Activated T-helper 1 cell treated with anti-CD3 and anti-CD28 coated beads, Interleukin-12 subunit alpha, Interleukin-12 subunit beta, Interleukin-2, Interleukin-4 antibody, amounts not matched to agents 30 ng/mL and 10 ng/mL and 1 ng/mL, durations not matched to agents 14 hours and 24 hours and 36 hours (primary cell): ENCODE measurements at places on chromosomes 6 and 20.
A peak's percentile ranks its signal among the peaks of the same experiment; 100 is the strongest.

- DNase-seq: no peak
Observed at GRCh38 chr6:133894795-133895358, 6.0 kb downstream of the TCF21 start.

- DNase-seq: no peak
Observed at GRCh38 chr20:6744180-6744579, 23.3 kb upstream of the BMP2 start.

GRCh38 chr6:5672581-5673011 is 334.1 kb downstream of the NRN1 start:
- DNase-seq: no peak

GRCh38 chr6:161115468-161115867 is 123.9 kb downstream of the MAP3K4 start:
- no peak for DNase-seq

- no peak for DNase-seq
Observed at GRCh38 chr20:32527447-32528055, 57.6 kb downstream of the NOL4L start.

DNA sequence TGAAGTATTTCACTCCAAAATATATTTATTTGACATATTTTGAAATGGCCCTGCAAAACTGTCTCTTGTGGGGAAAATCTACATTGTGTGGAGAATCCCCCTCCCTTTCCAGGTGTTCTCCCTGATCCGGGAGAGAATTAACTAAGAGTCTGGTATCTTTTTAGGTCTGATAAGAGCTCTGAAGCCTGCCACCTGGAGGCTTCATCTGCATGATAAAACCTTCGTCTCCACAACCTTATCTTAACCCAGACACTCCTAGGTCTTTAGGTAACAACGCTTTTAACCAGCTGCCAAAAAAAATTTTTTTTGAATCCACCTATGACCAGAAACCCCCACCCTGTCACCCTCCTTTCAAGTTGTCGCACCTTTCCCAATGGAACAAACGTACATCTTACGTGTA is 43.0 kb downstream of the FAM184A start:
- no peak for DNase-seq

GRCh38 chr20:60877071-60877857 is 374.8 kb upstream of the CDH4 start:
- DNase-seq: no peak

- no peak for DNase-seq
Observed at GRCh38 chr6:18579869-18580268, 192.7 kb downstream of the RNF144B start.

DNA sequence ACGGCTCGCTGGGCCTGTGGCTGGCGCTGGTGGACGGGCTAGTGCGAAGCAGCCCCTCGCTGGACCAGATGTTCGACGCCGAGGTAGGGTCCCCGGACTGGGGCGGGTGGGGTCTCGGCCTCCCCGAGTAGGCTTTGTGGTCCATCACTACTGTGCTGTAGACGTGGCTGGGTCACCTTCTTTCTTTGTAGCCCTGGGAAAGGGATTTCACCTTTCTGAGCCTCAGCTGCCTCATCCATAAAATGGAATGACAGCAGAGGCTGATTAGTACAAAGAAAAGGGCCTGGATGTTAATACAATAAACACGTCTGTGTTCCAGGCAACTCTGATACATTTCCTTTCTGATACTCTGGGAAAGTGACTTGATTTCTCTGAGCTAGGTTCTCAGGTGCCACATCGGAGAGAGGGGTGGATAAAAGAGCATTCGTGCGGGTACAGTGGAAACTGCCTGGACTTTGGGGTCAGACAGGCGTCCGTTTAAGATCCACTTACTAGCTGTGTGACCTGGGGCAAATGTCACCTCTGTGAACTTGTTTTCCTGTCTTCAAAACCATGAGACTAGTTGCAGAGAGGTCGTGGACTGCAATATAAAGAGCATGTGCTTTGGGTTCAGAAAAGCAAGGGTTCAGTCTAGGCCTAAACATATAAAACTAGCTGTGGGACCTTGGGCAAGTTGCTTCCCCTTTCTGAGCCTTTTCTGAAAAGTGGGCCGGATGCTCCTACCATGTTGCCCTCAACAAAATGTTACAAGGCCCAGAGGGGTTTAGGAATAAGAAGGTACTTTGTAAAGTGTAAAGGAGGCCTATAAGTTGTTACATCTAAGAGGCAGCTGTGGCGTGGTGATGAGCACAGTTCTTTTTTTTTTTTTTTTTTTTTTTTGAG is 896 bp downstream of the SYS1 start:
- no peak for DNase-seq

GRCh38 chr6:680251-680650 is 12.7 kb downstream of the EXOC2 start:
- no peak for DNase-seq

DNA sequence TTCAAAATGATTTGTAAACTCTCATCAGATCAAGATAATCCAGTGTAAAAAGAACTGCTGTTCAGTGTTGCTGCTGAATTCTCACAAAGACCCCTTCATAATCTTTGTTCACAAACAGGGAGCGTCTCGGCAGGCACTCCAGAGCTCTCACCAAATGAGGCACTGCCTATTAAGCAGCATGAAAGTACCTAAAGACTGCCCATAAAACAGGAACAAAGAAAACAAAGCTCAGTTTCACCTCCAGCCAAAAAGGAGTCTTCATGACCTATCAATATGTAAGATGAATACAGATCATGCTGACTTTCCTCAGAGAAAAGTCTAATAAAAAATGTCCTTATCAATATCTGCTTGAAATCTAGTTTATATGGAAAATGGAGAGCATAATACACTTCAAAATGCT is 41.8 kb downstream of the GPR63 start:
- DNase-seq: no peak

DNA sequence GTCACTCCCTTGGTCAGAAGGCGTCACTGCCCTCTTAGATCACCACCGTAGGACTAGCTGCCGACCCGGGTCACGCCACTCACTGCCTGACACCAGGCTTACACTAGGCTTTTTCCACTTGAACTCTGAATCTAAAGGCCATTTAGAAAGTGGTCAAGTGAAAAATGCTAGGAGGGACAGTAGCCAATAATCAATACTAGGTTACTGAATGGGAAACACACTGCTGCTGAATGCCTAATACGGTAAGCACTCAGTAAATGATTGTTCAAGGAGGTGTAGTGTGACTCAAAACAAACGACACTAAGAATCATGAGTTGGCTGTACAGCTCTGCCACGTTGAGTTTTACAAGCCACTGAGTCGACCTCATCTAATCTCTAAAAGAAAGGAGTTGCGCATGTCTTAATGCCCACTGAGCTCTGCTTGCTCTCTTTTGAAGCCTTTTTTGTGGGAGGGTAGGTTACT is 760 bp upstream of the IBTK start:
- no peak for DNase-seq

DNA sequence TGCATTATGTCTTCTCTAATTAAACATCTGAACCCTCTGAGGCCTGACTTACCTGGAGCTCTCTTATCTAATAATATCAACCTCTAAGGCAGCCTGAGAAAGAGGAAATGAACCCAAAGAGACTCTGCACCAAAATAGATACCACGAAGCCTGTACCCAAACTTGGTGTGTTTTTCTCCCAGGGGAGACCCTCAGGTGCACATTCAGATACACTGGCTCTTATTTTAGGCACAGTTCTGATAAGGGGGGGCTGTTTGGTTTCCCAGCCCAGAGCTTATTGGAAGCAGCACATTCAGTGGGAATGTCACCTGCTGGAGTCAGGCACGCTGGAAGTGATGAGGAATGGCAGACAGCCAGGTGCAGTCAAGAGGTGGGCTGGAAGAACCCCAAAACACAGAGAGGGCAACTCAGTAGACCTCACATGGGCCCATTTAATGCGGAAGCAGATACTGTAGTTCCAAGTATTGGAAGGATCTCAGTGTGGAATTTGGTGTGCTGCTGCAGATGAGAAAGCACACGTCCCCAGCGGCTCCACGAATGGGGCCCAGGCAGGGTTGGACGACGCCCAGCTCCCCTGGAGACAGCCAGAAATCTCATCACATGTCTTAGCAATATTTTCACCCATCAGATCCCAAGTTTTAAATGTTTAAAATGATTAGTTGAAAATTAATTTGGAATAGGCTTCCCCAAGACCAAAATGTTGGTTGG is 9.7 kb upstream of the CCR6 start:
- no peak for DNase-seq

DNA sequence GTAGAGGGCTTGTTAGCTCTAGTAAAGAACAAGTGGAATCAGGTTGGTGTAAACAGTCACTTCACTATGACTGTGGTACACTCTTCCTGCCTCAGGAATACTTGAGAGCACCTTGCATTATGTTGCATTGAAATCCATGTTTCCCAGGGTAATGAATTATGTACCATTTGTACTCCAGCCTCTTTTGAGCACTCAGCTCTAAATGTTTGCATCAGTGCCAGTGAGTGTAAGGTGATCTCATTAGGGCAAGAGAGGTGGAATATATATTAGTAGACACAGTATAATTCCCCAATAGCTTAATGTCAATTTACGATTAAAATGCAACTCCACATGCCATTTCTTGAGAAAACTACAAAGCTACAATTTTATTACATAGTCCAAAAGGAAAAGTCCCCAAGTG is 319.6 kb upstream of the POU3F2 start:
- DNase-seq: no peak

DNA sequence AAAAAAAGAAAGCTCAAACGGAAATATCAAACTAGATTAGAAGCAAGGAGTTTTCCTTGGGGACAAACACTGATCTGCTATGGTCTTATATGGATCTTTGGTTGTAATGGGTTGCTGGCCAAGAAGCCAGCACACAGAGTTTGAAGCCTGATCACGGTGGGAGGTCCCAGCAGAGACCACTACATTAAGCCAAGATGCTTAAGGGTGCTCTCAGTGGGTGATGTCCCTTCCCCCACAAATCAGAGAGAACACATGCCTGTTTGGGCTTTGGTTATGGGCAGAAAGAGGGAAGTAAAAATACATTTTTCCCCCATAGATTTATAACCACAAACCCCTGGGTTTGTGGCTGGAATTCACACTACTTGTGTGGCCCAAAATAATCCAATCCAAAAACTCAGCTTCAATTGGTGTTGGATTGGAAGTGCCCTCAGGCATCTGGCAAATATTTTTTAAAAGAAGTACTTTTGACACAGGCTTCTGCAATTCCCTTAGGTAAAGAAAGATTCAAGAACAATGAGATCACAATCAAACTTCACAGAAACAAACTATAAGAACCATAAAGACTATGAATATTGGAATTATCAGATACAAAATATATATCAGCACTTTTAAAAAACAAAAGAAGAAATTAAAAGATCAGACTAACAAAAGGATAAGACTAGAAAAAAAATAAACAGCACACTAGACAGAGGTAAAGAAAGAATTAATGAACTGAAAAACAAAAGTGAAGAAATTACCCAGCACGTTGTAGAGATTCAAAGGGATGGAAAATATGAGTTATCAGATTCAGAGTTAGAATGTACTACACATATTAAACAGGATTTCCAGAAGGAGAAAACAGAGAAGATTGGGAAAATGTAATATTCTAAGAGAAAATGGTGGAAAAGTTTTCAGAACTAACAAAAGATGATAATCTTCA is 44.7 kb downstream of the ESF1 start:
- no peak for DNase-seq

GRCh38 chr20:63696628-63697356 is at the start of gene TNFRSF6B:
Gene TNFRSF6B (plus strand): TSS chr20:63696652. CDS start chr20:63696768, 116 bp downstream.
- DNase-seq: no peak

GRCh38 chr6:133262804-133263203 is 21.6 kb downstream of the EYA4 start:
- DNase-seq: no peak

- no peak for DNase-seq
Observed at GRCh38 chr20:15072316-15072715, 734.9 kb upstream of the FLRT3 start.

GRCh38 chr20:5991623-5992441 is 41.4 kb downstream of the MCM8 start:
- DNase-seq: no peak

- DNase-seq: no peak
Observed at GRCh38 chr6:158353883-158354877, 41.9 kb downstream of the TULP4 start.

- DNase-seq: no peak
Observed at GRCh38 chr20:43188234-43188653, 1.5 kb downstream of the PTPRT start.

GRCh38 chr20:23782366-23782983 is 31.7 kb upstream of the CST1 start:
- no peak for DNase-seq

GRCh38 chr20:36344517-36345132 is 38.5 kb downstream of the DLGAP4 start:
- DNase-seq: peak; percentile 7

- DNase-seq: peak; percentile 55
Observed at GRCh38 chr20:43752561-43753301, 25.9 kb upstream of the GTSF1L start.

DNA sequence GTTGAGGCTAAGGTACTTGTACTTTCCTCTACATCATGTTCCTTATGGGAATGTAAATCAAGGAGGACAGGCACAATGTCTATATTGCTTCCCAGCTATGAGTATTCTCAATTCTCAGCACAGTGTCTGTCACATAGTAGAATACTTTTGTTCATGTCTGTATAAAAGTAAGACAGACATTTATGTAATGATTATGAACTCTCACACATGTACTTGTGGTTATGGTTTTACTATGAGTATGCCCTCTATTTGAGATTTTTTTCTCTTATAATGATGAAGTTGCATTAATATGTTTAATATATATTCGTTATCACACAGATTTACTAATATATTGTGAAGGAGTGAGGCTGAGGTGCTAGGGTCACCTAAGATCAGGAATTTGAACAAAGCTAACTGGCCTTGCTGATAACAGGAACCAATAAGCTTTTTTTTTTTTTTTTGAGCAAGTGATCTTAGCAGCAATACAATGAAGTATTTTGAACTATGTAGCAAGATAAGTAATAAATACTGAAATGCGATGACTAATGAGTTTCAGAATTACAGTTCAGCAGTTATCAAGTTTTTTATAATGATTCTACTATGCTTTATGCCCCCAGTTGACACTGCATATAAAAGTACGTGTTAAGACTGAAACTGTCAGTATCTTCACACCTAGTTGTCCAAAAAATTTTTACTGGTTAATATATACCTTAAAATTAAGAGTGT is 623.1 kb downstream of the HTR1B start:
- DNase-seq: no peak
